ENCODE measurements at places on chromosomes 16 and 17.

DNA sequence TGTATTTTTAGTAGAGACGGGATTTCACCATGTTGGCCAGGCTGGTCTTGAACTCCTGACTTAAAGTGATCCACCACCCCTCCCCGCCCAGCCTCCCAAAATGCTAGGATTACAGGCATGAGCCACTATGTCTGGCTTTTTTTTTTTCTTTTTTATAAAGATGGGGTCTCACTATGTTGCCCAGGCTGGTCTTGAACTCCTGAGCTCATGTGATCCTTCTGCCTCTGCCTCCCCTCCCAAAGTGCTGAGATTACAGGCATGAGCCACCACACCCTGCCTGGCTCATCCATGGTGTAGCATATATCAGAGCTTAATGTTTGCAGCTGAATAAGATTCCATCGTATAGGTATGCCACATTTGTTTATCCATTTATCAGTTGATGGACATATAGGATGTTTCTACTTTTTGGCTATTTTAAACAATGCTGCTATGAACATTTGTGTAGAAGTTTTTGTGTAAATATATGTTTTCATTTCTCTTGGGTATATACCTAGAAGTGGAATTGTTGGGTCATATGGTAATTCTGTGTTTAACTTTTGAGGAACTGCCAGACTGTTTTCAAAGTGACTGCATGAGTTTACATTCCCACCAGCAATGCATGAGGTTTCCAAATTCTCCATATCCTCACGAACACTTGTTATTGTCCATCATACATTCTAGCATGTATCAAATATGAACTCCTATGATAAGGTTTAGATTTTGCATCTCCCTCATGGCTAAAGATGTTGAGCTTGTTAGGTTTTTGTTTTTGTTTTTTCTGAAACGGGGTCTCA lies 55.7 kb upstream of the HAS3 start:
- H3K36me3 ChIP-seq: no peaks in the 10 kb centered on the region
- H3K27me3 ChIP-seq: no peaks in the 10 kb centered on the region
- no peak for DNase-seq
- no peak overlapping the region for H3K4me3 ChIP-seq

GRCh38 chr16:66844342-66845079 lies at the start of gene CA7:
Gene CA7, plus strand, starts transcription at chr16:66844414. Its CDS starts 74 bp downstream, at chr16:66844488.
- peaks cover 35% of the 10 kb centered on the region for H3K27me3 ChIP-seq
- DNase-seq: peak; percentile 14
- no peaks in the 10 kb centered on the region for H3K4me1 ChIP-seq
- no peak within 1 kb of the TSS for H3K4me3 ChIP-seq
- no peaks in the 10 kb centered on the region for H3K36me3 ChIP-seq

GRCh38 chr17:32962320-32962711 lies 29.3 kb upstream of the SPACA3 start:
- no peak overlapping the region for H3K4me3 ChIP-seq
- no peaks in the 10 kb centered on the region for H3K36me3 ChIP-seq
- H3K27ac ChIP-seq: no peak overlapping the region
- no peaks in the 10 kb centered on the region for H3K27me3 ChIP-seq
- no peak for DNase-seq

DNA sequence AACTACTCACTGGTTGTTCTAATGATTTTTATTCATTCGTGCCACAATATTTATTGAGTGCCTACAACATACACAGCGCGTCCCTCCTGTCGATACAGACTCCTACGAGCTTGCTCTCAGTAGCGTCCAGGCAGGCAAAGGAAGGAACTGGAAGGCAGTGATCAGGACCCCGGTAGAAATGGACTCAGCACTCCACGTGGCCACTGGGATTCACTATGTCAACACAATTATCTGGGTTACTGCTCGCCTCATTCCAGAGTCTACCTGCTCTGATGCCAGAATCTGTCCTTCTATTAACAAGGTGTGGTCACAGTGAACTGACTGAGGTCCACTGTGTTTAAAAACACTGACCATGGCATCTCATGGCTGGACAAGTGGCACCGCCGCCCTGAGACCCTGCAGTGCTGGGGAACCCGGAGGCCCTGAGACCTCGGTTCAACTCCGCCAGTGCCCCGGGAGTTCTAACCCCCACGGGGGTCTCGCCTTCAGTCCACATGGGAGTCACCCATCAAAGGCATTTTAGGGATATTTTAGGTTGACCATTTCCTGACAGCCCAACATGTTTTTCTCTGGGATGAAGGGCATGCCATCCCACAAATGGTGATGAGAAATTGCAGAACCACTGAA lies 71.4 kb downstream of the ZFHX3 start:
- no peaks in the 10 kb centered on the region for H3K36me3 ChIP-seq
- DNase-seq: no peak
- H3K4me1 ChIP-seq: peaks cover 8% of the 10 kb centered on the region

DNA sequence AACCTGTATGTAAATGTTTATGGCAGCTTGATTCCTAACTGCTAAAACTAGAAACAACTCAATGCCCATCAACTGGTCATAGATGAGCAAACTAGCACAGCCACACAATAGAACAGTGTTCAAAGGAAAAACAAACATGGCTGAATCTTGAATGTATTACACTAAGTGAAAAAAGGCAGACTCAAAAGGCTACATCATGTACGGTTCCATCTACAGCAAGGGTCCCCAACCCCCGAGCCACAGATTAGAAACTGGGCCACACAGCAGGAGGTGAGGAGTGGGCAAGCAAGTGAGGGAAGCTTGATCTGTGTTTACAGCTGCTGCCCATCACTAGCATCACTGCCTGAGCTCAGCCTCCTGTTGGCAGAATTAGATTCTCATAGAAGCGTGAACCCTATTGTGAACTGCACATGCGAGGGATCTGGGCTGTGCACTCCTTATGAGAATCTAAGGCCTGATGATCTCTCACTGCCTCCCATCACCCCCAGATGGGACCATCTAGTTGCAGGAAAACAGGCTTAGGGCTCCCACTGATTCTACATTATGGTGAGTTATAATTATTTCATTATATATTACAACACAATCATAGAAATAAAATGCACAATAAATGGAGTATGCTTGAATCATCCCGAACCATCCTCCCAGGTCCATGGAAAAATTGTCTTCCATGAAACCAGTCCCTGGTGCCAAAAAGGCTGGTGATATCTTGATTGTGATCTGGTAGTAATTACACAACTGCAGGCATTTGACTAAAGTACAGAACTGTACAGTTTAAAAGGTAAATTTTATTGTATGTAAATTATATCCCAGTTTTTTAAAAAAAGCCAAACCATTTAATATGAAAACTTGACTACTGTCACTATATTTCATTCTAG lies 7.7 kb downstream of the CEP20 start:
- no peak overlapping the region for H3K27ac ChIP-seq
- peaks cover under 1% of the 10 kb centered on the region for H3K4me1 ChIP-seq
- no peak for DNase-seq
- no peaks in the 10 kb centered on the region for H3K27me3 ChIP-seq

Data from lung (tissue), 17 donors.